ENCODE measurements at places on chromosomes 11 and 22.
A peak's percentile ranks its signal among the peaks of the same experiment; 100 is the strongest.

DNA sequence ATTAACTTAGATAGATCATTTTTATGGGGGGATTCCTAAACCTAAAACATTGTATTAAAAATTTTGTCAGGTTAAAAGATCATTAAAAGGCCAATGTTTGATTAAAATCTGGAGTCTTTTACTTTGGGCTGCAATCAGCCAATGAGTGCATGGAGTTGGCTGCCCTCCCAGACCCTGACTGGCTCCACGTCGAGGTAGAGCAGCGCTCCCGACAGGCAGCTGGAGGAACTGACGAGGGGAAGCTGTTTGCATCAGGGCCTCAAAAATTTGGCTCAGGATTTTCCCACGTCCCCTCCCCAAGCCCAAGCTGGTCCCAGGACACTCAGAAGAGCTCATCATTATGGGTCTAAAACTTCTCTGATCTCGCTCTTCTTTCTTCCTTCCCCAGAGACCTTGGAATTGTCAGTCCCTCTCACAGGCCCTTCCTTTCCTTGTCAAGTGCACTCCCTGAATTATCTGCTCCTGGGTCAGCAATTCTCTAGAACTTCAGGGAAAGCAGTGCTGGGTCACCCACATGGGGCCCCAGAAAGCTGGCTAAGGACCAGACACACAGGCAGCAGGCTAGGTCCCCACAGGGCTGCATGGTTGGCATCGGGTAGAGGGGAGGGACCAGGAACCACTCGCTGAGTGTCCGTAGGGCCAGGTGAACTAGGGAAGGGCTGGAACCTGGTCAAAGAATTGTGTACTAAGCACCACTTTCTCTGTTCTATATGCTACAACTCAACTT lies 119.6 kb upstream of the IGLL5 start:
- no peak for DNase-seq

DNA sequence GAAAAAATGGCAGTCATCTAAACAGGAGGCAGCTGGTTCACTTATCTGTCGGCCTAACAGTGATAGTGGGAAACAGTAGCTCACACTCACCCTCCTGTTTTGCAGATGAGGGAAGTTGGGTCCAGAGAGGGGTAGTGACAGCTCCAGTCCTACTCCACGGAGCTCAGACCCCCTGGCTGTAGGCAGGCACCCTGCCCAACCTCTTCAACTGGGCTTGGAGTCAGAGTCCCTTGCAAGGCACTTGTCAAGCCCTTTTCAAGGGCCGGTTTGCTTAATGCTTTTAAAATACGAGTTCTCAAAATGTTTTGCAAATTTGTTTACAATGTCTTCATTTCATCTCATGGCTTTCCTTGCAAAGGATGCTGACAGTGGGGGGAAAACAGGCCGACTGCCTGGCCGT lies 75.1 kb downstream of the BMAL1 start:
- no peak for DNase-seq

GRCh38 chr11:47551086-47551485 lies 1.8 kb downstream of the CELF1 start:
- DNase-seq = peak; percentile 37

DNA sequence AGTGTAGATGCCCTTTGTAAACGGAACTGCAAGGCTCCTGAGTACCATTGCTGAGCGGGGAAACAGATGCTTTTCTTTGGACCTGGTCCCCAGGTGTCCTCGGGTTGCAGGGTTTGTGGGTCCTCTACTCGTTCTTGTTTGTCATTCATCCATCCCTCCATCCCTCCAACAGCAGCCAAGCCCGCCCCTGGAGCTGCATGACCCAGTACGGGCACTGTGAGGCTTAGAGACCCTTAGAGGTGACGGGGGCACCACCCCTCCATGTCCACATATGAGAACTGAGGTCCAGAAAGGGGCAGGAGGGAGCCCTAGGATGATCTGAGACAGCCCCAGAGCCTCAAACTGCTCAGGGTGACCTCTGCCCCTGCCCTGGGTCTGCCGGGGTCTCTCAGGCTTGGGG lies 45.4 kb downstream of the WNT11 start:
- no peak for DNase-seq

DNA sequence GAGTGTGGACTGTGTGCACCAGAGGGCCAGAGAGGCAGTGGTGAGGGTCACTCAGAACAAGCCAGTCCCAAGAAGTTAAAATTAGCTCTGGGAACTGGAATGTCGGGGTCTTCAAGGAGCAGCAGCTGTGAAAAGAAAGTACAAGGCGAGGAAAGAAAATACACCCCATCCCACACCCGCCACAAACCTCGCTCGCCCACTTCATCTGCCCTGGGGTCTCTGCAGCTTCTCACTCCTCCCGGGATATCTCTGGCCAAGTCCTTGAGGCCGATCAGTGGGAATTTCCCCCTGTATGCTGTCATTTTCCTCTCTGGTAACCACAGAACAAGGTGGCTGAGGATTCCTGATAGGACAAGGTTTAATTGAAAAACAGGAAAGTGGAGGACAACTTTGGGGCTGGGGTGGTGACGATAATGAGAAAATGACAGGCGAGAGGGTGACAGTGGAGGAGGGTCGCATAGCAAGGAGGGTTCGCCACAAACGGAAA lies 36.3 kb upstream of the TIMP3 start:
- DNase-seq = no peak

DNA sequence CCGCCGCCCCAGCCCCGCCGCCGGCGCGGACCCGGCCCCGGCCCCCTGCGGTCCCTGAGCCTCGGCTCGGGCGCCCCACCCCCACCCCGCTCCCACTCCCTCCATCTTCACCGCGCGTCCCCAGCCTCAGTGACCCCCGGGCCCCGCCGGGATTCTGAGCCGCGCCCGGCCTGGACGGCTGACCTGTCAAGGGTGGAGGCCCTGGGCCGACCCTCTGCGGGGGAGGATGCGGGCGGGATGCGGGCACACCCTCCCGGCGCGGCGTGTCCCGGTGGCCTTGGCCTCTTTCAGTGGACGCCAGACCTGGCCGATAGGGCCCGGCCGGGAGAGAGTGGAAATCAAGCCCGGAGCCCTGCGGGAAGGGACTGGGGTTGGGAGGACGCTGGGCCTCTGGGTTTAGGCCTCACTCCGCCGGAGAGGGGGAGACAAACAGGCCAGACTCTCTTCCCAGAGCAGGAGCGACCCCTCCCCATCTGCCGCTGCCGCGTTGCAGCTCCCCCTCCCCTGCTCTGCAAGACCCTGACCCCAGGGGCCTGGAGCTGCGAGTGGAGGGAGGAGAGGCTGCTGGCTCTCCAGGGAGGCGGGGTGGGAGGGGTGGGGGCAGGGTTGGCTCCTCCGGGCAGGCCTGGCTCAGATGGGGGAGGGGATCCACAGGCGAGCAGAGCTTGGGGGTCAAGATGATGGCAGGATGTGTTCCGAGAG lies 525 bp downstream of the MAPK8IP2 start:
- no peak for DNase-seq

- no peak for DNase-seq
Observed at GRCh38 chr22:26496456-26496855, 12.8 kb downstream of the SRRD start.

DNA sequence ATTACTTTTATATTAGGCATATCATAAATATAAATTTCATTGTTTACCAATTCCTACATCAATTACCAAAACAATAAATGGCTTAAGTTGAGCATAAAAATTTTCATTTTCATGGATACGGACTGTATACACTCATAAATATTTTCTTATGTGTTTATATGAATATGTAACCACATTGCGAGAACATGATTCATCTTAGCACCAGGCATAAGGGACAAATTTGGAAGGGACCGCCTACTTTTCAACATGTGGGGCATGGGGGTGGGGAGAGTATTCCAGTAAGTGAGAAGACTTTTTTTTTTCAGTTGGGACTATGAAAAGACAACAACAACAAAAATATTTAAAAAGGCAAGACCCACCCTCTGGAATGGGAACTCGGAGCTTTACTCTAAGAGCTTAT lies 296.1 kb downstream of the RAB38 start:
- DNase-seq = no peak

DNA sequence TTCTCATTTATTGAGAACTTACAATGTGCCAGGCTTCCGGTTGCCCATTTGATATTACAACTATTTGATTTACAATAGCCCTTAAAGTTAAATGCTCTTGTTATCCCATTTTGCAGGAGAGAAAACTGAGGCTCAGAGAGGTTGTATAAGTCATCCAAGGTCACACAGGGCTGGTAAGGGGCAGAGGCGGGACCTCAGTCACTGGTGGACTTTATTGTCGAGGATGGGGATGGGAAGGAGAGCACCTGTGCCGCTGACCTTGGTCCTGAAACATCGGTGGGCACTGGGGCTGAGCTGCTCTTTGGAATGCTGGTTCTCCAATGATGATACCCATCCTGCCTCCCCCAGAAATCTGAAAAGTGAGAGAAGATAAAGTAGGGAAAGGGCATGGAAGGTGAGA lies 265.4 kb downstream of the MIAT start:
- no peak for DNase-seq

DNA sequence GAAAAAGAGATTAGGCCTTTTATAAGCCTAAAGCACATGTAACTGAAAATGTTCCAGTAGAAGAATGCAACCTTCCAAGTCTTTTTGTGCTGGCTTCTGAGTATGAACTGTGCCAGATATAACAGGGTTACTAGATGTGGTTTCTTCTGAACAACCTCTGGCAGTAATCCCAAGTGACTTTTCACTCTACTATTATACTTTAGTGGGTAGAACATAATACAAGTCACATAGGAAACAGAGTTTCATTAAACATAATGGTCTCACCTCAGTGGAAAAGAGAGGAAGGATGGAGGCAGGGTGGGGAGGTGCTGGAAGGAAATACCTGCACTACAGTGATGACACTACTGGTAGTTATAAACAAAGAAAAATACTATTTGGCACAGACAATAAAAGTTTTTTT lies 81.3 kb downstream of the PHF21A start:
- no peak for DNase-seq

GRCh38 chr22:30265823-30266444 lies 717 bp downstream of the OSM start:
- peak; percentile 91 for DNase-seq

- no peak for DNase-seq
Observed at GRCh38 chr11:133937015-133937414, 19.8 kb downstream of the IGSF9B start.

DNA sequence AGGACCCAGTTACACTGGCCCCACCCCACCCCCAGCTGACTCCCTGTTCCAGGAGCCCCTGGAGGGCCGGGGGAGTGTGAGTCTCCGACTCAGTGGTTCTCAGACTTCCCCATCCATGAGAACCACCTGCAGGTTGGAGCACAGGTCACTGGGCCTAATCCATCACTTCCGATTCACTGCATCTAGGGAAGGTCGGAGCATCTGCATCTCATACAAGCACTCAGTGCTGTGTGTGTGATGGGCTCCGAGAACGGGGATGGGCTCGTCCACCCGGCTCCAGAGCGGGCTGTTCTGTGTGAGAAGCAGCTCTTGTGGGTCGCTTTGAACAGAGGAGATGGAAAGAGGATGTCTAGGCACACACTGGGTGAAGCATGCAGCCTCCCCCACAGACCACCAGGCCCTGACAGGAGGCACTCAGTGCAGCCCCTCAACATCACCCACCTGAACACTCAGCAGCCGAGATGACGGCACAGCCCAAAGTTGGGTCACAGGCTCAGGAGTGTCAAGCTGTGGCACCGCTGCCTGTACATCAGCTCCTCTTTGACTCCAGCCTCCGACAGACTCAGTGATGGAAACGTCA lies 541.4 kb downstream of the BRD1 start:
- no peak for DNase-seq

GRCh38 chr22:23533328-23533762 lies 46.7 kb downstream of the IGLL1 start:
- DNase-seq = peak; percentile 26

DNA sequence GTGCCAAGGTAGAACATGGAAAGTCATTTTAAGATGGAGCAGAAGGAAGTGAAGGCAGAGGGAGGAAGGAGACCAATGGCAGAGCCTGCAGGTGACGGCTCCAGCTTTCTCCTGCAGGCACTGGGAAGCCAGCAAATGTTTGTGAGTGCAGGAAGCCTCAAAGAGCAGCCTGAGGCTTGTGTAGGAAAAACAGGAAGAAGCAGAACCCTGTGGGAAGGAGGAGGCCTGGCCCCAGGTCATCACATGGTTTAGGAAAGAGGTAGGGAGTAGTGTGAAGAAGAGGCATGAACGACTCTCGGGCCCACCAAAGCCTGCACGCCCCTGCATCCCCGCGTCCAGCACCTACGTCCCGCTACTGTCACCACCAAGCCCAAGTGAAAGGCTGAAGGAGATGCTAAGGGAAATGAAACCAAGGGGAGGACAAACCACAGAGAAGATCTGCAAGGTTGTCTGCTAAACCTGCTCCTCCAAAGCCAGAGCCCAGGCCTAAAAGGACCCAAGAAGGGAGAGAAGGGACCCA lies 151.5 kb downstream of the CHST1 start:
- no peak for DNase-seq

DNA sequence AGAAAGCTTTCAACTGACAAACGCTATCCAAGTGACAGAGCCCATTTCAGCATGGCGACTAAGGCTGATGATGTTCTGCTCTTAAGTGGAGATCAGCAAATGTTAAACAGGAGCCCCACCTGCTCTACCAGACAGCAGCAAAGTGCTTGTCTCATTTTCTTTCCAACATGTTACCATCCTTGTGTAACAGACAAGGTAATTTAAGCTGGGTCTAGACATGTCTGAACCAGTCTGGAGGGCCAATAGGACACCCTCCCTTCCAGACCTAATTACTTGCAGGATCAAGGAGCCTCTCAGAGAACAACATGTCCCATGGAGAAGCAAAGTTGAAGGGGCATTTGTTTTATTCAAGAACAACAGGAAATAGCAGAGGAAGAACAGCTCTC lies 3.9 kb upstream of the LMO2 start:
- DNase-seq = no peak

- DNase-seq = no peak
Observed at GRCh38 chr22:48445113-48445827, 1382.4 kb downstream of the BRD1 start.

DNA sequence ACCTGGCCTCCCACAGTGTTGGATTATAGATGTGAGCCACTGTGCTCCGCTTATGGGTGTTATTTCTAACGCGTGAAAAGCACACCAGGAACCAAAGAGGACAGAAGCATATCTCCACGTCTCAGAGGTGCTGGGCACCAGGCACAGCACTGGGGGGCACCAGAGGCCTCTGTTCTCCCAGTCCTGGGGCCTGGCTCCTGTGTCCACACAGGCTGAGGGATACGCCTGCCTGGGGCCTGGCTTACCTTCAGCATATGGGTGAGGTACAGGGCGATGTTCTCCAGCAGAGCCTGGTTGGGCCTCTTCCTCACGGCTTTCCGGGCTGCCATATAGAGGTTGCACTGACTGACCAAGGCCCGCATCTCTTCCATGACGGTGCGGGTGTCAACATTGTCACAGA lies 24.7 kb upstream of the NAP1L4 start:
- DNase-seq = no peak

DNA sequence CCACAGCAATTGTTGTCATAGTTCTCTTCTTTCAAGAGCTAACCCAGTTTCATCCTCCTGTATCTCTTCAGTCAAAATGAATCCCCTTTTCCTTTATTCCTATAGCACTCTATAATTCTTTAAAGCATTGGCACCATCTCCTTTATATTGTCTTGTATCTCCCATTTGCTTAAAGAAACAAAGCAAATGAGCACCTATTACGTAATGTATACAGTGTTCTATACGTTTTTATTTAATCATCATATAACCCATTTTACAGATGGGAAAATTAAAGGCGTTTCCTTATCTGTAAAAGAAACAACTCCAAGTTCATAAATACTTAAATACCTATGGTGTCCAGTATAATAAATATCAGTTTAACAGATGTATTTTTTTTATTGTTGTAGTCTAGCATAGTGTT lies 6.4 kb upstream of the REXO2 start:
- no peak for DNase-seq

- peak; percentile 83 for DNase-seq
Observed at GRCh38 chr11:13207665-13208594, 69.7 kb upstream of the BMAL1 start.

GRCh38 chr22:24516301-24516737 lies 21.2 kb downstream of the UPB1 start:
- no peak for DNase-seq
